Activated T-helper 1 cell treated with anti-CD3 and anti-CD28 coated beads, Interleukin-2, amount 50 U/mL, for 16 hours (primary cell): ENCODE measurements at places on chromosomes 5 and 9.

- no peak for DNase-seq
Observed at GRCh38 chr9:131366761-131367401, 27.0 kb upstream of the PRRC2B start.

DNA sequence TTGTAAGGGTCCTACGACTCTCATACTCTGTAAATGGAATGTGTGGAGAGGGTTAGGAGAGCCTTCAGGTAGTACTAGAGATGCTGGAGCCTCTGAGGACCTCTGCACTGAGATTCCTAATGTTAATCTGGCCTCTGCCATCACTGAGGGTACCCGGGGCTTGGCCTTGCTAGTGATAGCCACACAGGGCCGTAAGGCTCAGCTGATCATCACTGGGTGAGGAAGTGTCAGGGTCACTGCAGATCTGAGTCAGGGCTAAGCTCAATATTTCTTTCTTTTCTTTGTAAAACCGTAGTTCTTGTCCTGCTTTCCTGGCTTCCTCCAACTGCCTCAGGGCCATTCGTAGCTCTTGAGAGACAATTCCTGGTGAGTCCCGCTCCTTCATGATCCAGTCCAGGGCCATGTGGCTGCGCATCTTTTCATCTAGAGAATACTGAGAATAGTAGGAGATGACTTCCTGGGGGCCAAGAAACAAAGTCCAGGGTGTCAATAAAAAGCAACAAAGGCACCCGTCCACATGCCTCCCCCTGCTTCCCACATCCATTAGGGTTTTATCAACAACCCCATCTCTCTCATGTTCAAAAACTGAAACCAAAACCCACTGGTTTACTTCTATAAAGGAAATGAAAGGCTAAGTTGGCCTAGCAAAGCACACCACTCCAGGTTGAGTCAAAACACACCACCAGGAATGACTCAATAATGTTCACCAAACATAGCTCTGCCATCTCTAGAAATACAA lies 47.7 kb downstream of the LIX1 start:
- DNase-seq, result no peak

GRCh38 chr5:74540622-74541021 lies 99.9 kb downstream of the ENC1 start:
- no peak for DNase-seq

DNA sequence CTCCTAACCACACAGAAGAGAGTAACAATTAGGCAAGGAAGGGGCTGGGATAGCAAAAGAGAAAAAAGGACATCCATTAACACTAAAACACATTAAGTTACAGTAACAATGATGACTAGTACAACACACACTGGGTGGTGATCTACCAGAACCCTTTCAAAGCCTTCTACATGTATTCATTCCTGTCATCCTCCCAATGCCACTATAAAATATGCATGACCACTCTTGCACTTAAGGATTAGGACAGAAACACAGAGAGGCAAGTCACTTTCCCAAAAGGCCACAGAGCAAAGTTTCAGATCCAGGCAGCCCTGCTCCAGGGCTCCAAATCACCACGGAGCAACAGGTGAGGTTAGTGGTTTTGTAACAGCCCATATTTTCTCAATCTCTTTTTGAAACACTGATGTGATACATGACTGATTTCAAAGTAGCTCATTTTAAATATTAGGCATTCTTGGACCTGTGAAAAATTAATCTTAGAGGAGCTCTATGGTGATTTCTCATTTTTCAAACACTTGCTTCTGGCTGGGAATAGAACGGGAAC lies 86.7 kb downstream of the AUH start:
- no peak for DNase-seq

GRCh38 chr5:149049371-149049781 lies 13.5 kb downstream of the SH3TC2 start:
- no peak for DNase-seq

- no peak for DNase-seq
Observed at GRCh38 chr5:58459146-58460001, 512 bp downstream of the PLK2 start.

DNA sequence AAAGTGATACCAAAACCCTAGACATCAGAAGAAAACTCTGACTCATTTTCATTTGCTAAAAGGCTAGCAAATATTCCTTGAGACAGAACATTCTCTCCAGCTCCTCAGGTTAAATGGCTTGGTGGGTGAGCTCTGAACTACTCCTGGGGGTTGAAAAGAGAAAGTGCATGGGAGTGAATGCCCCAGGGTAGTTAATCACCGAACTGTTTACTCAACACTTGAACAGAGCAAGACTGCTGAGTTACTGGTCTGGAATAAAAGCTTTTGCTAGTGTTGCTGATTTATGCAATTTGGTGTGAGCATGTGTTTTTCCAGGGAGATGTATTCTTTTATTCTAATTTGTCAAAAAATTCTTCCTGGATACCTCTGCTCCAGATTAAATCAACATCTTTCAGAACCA lies 88.3 kb upstream of the PRDM9 start:
- DNase-seq, result no peak

GRCh38 chr5:56569566-56569965 lies 245.8 kb upstream of the MAP3K1 start:
- no peak for DNase-seq

DNA sequence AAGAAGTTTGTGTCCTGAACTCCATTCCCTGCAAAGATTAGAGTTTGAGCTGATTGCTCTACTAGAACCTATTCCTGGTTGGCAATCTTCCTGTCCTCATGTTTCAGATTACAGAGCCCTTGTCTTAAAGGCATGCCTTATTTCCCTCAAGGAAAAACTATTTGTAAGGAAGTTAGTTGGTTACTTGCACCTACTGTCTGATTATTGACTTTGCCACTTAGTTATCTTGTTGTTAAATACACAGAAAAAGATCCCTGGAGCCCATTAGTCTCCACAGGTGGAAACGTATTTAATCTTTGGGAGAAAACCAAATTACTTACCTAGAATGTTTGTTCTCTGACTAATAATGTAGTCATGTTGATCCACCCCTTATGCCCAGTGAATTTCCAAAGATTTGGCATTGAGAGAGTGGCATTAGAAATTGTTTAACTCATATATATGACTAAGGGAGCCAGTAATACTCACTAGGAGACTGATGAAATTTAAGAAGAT lies 132.3 kb upstream of the ELL2 start:
- DNase-seq, result no peak

DNA sequence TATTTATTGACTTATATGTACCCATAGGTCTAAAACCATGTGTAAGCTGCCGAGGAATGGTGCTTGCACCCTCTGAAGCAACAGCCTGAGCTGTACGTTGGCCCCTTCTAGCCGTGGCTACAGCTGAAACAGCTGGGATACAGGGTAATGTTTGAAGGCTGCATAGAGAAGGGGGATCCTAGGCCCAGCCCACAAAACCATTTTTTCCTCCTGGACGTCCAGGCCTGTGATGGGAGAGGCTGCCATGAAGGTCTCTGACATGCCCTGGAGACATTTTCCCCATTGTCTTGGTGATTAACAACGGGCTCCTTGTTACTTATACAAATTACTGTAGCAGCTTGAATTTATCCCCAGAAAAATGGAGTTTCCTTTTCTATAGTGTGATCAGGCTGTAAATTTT lies 244.7 kb downstream of the COMMD10 start:
- DNase-seq, result no peak

- DNase-seq, result no peak
Observed at GRCh38 chr5:58944221-58944620, 361.3 kb downstream of the RAB3C start.

GRCh38 chr5:17925276-17925675 lies 291.0 kb downstream of the TAF11L14 start:
- DNase-seq, result no peak

- no peak for DNase-seq
Observed at GRCh38 chr5:100647461-100648230, 112.5 kb downstream of the FAM174A start.

DNA sequence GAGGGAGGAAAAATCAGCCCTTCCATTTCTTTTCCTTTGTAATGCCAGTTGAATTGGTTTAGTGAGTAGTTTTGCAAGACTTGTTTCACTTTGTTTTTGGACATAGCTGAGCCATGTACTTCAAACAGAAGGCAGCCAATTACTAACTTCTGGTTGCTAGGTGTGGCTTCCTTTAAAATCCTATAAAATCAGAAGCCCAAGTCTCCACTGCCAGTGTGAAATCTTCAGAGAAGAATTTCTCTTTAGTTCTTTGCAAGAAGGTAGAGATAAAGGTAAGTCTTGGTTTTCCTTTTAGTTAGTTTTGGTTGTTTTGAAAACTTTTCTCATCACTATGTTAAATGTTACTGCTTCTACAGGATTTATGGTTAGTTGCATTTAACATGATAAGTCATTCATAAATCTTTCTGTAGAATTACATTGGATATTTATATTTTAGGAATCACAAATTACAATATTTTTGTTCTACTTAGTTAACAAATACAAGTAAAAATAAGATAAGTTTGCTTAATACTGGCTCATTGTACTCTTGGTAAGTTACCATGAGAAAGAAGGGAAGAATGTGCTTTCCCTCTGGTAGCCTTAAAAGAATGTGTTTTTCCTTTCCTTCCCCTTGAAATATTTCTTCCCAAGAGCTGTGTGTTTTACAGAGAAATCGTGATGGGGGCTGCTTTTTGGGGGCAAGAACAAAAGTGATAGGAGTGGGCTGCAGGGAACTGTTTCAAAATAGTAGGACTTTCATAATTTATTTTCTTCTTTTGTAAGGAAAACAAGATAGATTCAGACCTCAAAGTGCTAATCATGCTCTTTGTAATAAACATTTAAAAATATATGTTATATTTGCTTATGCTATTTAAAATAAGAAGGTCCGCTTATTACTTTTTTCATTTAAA lies at the start of gene ANXA1:
Gene ANXA1, plus strand, starts transcription at position 213 of the 890 bp plus-strand sequence. CDS start 6,671 bp downstream, outside the sequence.
- no peak for DNase-seq

GRCh38 chr5:38369692-38370091 lies 111.3 kb downstream of the EGFLAM start:
- no peak for DNase-seq

GRCh38 chr5:91384671-91385430 lies 1.7 kb upstream of the ARRDC3 start:
- DNase-seq, result no peak

GRCh38 chr5:131193106-131193505 lies 22.4 kb downstream of the LYRM7 start:
- DNase-seq, result no peak

- no peak for DNase-seq
Observed at GRCh38 chr5:151463137-151464029, 16.0 kb downstream of the SLC36A1 start.

DNA sequence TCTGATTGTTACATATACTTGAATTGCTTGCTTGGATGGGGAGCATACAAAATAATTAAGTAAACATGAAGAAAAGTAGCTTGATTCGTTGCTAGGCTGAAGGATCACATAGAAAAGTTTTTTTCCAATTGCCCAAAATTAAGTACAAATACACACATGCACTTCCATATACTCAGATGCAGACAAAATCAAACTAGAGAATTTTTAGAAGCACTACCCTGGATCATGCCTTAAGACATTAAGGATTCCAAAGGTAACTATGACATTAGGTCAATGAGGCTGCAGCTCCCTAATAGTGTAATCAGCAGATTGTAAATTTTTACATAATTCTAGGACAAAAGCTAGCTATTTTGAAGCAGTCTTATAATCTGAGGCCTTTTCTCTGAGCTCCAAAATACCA lies 216.9 kb upstream of the TMEM161B start:
- no peak for DNase-seq

GRCh38 chr9:128276008-128276573 lies at the start of gene SWI5:
SWI5 (plus strand) TSS chr9:128276276.
- peak; percentile 99 for DNase-seq

GRCh38 chr5:163489055-163489744 lies 16.2 kb upstream of the MAT2B start:
- no peak for DNase-seq

DNA sequence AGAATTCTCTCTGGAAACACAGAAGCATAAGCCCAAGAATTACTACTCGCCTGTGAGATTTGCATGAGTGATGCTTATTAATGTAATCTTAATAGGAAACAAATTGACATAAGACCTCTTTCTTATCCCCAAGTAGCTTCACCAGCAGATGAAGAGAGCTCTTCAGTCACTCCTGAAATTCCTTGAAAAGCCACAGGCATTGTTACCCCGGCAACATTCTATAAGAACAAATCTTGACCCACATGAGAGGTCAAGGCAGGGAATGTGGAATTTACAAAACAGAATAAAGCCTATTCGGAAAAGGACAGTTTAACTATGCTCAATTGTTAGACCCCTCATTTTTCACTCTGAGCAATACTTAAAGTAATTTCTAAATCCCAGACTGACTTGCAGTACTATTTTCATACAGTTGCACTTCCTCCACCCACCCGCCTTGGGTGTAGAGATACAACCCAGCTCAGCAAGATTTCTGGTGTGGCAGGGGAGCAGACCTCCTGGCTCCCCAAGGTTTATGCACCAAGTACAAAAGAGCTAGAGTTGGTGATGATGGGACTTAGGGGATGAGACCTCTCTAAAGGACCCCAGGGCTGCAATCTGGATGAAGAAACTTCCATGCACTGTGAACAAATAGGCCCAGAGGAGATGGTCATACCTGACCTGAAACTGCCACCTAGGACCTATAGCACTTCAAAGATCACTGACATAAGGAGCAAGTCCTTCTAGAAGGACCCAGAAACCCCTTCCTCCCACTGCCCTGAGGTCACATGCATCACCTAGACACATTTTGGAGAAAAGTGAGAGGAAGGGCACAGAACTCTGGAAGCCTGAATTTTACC lies 242.1 kb downstream of the ZNF608 start:
- no peak for DNase-seq
